LNCaP clone FGC (cell line): ENCODE measurements at places on chromosomes 6 and 20.

DNA sequence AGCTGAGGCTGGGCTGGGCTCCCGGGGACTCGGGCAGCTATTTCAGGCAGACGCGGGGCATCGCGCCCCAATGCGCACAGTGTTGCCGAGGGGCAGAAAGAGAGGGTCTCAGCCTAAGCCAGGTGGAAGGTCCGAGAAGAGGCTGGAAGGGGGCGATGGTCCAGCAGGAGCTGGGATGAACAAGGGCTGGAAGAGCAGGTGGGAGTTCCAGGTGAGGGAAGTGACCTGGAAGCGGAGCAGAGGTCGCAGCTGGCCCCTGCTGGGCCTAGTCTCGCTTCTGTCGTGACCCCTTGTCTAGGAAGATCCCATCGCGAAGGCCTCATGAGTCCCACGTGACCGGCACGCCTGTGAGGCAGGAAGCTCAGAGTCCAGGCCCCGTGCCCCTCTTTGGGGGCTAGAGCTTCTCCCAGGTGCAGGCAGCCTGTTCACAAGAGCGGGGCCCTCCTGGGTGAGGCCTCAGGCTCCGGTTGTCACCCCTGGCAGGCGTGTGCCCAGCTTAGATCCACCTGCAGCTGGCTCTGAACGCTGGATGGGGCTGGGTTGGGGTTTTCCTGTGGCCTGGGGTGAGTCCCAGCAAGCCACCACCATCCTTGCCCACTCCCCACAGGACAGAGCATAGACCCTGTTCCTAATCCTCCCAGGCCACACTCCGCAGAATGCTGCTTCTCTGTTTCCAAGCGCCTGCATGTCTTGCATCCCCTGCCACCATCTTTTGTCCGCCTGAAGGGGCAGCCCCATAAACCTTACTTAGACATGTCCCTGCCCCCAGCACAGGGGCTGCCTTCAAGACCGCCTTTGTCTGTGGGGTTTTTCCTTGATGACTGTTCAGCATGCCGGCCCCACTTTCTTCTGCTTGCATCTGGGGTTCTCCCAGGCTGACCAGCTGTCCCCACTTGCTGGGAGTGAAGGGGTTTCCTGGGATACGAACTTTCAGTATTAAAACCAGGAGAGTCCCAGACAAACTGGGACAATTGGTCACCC is 15.1 kb downstream of the SLC22A3 start:
- no peak for DNase-seq

DNA sequence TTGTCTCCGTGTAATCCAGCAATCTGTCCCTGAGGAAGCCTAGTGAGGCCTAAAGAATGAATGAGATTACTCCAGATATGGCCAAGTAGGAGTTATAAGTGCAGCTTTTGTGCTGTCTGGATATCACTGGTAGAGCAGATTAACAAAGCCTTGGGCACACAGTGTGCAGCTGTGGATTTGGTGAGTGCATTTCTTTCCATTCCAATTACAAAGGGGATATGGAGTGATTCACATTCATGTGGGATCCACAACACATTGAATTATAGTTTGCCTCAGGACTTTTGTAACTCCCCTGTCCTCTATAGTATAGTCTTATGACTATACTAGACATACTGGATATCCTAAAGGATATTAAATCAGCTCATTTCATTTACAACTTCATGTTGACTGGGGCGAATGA is 47.1 kb downstream of the HLA-F start:
- DNase-seq, result no peak

DNA sequence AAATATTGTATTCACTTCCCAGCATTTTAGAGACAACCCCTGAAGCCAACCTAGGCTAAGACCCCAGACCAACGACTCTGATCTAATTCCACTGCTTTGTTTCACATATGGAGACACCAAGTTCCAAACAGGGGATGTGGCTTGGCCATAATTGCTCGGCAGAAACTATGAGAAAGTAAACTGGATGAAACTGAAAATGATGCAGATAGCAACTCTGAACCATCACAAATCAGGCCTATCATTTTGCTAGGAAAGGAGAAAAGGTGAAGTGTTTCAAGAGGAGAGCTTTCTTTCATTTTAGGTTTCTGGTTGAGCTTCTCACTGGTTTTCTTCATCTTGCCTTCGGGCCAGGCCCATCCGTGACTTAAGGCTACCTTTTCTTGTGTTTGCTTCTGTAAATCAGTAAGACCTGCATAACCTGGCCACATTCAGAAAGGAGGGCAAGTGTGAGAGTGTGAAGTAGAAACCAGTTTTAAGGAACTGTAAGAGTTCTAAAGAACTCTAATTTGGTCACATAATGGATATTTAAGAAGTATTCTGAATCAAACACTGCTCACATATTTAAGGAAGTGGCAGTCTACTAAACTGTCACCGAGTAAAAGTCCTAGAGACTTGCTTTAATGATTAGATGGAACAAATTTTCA is 105.8 kb downstream of the BACH2 start:
- no peak for DNase-seq

DNA sequence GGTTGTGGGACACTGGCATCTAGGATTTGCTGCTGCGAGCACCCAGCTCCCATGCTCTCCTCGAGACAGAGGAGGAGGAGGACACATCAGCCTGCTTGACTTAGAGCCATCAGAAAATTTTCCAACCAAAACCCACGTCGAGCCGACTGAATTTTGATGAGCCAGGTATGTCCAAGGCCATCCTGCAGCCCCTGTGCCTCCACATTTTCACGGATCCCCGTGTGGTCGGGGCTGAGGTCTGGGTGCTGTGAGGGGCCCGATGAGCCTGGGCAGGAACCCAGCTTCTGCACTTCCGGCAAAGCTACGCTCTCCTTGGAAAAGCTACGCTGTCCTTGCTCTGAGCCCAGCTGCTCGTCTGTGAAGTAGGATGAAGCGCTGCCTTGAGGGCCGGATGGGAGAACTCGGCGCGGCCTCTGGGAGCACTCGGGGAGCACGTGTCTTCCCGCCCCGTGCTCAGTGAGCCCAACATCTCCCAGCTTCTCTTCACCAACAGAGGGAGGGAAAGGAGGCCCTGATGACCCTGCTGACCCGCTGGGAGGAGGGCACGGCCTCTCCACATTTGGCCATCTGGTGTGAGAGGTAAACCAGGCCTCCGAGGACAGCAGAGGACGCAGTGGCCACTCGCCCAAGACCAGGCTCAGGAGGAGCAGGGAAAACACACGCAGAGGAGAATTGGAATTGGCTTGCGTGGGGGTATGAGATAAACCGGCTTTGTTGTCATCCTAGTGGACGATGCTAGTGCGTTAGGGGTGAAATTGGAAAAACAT is 33.9 kb downstream of the PSMG4 start:
- DNase-seq, result no peak
